ENCODE measurements at places on chromosomes 3 and 15.

DNA sequence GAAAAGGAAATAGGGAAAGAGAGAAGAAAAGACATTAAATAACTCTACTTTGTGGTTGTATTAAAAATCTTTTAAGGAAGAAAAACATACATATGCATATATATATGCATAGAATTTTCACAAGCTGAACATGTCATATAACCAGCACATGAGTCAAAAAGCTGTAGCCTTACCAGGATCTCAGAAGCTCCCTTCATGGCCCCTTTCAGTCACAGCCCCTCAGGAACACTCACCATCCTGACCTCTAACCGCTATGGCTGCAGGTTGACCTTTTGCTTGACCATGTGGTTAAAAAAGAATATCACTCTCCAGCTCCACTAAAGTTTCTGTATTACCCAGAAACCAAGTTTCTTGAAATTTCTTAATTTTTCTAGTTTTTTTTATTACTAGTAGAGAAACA lies 103.4 kb downstream of the CHST2 start:
- no peak for ATAC-seq

DNA sequence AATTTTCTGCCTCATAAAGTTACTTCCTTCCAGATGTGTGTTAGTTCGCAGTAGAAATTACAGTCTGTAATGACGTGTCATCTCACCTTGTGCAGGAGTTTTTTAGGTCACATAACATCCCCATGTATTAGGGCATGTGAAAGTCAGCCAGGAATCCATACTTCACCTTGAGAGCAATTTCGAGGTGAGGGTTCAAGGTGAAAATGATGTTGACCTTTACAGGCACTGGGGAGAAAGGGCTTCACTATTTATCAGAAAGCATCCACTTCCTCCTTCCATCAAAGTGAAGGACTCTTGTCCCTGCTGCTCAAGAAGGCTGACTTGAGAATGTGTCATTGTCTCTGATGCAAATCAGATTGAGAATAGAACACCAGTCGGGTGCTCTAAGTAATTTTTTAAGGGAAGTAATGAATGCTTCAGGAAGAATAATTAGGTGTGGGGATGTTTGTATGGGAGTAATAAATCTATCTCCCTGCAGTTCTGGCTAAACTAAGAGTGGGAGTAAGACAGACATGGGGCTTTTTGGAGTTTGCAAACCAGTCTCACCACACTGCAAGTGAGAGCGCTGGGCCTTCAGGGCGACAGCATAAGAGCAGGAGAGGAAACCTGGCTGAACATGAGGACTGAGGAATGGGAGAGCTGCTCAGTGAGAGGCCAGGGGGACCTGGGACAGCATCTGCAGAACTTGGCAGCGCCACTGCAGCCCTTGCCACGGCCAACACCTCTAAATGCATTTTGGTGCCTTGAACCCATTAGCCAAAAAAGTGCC lies 85.9 kb upstream of the IL12A start:
- ATAC-seq = no peak

DNA sequence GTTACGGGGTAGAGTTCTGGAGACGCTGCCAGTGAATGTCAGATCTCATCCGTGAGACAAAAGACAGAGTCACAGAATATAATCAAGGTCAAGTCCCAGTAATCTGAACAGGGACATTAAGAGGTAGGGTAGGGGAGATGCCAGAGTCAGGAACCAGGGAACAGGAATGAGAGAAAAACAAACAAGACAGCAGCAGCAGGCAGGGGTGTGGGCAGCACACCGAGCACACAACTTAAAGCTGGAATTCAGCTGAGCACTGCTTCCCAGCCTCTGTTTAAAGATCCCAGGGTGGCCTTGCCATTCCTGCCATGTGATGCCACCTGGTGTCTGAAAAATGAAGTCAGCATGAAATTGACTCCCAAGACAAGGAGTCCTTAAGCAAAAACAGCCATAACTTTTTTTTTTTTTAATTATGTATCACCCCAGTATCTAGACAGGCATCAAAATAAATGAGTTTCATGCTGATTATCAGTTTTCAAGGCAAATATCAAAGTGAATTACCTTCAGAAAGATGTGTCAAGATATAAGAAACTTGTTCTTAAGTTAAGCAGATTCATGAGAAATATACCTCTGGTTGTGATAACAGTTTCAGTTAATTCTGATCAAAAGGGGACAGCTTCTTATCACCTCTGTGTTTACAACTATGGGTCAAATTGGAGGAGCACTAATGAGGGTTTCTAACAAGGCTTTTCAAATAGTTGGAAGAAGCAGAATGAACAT lies 203.7 kb downstream of the SLC9A9 start:
- ATAC-seq = no peak

DNA sequence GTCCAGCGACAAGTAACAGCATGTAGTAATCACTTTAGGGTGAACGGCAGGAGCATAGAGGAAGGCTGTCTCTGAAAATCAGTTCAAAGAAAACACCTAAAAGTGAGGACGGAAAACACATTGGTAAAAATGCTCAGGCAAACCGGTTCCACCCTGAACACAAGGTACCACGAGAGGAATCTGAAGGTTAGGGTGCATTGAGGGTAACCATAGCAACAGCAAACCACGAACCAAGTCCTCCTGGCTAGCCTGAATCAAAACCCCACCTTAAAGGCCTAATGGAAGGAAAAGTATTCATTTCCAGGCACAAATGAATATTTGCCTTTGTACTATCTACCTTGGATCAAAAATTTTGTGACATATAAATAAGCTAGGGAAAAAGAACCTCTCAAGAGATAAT lies 315.0 kb downstream of the OCA2 start:
- ATAC-seq = no peak

DNA sequence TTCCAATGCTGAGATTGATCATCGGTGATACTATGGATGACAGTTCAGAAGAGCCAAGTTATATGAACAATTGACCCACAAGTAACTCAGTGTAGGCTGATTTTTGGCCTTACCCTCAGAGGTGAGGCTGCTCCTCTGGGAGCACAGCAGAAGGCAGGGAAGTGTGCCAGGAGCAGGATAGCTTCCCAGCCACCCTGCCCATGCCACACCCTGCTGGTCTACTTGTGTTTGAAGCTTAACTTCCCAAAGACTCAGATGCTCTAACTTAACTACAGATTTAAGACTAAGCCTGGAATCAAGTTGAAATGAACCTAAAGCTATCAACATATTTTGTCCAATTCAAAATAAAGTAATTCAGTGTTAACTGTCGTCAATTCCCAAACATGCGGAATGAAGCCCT lies 77.5 kb downstream of the BOC start:
- no peak for ATAC-seq

DNA sequence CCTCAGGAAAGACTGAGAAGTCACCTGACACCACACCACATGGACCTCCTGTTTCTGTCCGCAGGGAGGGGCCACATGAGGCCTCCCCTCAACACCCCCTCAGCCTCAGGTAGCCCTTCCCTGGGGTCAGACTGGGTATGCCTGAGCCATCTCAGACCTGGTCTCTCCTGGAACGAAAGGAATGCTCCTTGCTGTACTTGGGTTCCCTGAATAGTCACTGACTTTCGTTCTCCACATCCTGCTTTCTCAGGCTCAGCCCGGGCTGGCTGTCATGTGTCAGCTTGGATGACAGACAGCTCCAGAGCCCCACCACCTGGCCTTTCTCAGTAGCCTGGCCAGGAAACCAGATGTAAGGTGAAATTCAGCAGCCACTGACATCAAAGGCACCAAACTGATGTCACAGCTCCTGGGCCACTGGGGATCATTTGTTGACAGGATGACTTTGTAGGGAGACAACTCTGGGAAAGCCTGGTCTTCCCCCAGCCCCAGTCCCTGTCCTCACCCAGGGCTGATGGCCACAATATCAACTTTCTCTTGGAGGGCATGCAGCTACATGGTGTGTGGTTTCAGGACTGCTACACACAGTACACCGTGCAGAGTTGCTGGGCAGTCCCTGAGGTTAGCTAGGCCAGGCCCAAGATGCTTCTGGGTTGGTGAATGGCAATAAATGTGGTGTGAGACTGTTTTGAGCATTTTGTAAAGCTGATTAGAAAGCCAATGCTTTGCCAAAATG lies 141.4 kb upstream of the MRPS22 start:
- ATAC-seq = no peak
